ENCODE measurements at places on chromosomes 12 and 14.

DNA sequence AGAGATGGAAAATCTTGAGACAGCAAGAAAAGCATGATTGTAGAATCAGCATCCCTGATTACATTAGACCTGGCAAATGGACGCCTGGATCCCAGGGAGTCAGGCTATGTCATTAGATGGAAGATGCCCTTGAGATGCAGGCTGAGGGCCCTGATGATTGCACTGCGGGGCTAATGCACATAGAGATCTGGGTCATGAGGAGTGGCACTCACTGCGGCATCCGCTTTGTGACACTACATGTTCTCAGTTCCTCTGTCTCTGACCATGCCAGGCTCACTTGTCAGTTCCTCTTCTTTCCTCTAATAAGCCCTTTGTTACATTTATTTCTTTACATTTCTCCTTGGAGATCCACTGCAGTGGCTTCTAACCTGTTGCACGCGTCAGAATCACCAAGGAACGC lies 70.1 kb upstream of the GPATCH2L start:
- no peak for DNase-seq

DNA sequence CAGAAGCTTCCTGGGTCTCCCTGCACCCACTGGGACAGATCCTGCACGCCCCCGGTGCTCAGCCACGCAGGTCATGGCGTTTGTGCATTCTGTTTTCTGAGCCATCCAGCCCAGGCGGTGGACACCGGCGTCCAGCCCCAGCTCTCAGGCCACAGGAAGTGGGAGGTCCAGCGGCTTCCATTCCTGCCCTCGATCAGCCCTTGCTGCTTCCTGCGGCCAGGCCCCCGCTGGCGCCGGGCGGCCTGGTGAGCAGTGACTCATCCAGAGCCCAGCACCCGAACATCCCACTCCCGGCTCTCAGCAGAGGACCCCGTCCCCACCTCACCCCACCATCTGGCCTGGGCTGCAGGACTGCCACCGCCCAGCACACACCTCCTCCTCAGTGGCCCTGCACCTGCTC lies 18.0 kb upstream of the NUDT14 start:
- DNase-seq: no peak

GRCh38 chr14:61934385-61934784 lies 172.2 kb downstream of the SNAPC1 start:
- DNase-seq: no peak

DNA sequence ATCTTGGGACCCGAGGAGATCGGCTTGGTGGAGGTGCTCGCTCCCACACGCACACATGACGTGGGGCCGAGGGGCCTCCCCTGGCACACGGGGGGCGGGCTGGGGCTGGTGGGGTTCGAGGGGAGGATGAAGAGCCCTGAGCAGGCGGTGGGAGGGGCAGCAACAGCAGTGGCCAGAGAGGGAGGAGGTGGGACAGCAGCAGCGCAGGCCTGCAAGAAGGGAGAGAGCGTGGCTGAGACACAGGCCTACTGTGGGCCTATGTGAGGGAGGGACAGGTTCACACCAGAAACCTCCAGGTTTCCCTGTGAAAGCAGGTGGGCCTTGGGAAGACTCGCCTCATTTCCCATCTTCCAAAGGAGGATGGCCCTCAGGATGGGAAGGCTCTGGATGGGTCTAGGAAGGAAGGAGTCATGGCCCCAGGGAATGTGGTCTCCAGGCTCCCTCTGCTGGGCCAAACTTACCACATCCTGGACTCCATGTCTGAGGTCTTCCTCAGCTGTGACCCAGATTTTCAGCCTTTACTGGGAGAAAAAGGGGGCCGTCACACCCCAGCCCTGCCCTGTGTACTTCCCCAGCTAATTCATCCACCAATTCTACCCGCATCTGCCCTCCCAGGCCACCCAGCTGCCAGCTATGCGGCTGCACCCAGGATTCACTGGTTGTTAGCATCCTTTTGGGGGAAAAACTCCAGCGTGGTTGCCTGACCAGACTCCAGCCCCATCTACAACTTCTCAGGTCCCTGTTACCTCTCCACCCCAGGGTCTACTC lies 2.8 kb downstream of the PIANP start:
- peak; percentile 74 for DNase-seq

DNA sequence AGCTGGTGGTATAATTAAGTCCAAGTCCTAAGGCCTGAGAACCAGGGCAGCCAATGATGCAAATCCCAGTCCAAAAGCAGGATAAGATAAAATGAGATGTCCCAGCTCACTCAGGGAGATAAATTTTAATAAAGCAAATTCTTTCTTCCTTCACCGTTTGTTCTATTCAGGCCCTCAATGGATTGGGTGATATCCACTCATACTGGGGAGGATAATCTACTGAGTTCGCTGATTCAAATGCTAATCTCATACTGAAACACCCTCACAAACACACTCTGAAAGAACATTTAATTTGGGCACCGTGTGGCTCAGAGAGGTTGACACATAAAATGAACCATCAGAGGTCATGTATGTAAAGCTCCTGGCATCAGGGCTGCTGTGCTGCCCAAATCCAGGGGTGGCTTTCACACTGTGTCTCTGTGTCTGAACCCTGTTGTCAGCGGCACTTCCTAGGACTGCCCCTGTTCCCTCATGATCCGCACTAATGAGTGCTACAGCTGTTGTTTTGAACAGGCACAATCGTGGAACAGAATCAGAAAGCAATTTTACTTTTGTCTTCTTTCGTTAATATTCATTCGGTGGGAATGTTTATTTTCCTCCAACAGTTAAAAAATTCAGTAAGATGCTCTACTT lies 428.5 kb upstream of the FBXO33 start:
- no peak for DNase-seq

DNA sequence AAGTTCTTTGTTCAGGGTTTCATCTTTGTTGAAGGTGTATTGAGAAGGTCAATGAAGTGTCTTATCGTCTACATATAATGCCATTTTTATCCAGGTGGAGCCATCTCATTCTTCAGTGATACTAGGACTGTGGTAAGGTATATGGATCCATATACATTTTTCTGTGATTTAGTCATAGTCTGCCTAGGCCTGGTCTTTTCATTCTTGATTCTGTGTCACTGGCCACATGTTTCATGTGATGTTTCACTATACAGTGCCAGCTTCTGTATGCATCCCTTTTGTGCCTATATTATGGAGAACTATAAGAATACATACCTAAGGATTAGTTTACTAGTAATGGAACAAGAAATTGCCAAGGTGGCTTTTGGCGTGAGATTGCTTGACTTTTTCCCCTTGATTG lies 40.5 kb downstream of the VEZT start:
- DNase-seq: no peak

DNA sequence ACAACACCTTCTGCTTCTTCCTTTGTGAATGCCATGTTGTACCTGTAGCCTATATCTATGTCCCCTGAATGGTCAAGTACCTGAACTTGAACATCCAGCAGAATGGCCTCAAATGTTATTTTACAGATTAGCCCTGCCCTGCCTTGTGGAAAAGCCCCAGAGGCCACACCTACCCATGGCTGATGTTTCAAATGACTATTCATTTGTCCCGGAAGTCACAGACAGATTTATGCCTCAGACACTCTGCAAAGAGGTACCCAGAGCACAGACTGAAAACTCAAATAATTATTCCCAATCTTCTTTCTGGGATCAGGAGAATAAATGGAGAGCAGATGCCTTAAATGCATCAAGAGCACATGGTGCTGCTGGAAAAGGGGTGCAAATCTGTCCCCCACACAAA lies 13.0 kb upstream of the DPF3 start:
- DNase-seq: no peak

GRCh38 chr14:72652179-72652578 lies 241.7 kb downstream of the DPF3 start:
- peak; percentile 38 for DNase-seq

GRCh38 chr12:67434671-67435370 lies 165.7 kb downstream of the CAND1 start:
- DNase-seq: no peak

DNA sequence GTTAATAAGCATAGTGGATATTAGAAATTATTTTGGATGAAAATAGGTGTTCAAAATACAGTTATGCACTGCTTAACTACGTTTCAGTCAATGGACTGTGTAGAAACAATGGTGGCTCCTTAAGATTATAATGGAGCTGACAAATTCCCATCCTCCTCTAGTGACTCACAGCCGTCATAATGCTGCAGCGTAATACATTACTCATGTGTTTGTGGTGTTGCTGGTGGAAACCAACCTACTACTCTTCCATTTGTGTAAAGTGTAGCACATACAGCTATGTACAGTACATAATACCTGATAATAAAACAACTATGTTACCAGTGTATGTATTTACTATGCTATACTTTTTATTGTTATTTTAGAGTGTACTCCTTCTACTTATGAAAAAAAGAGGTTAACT lies 111.2 kb upstream of the TMCC3 start:
- no peak for DNase-seq

DNA sequence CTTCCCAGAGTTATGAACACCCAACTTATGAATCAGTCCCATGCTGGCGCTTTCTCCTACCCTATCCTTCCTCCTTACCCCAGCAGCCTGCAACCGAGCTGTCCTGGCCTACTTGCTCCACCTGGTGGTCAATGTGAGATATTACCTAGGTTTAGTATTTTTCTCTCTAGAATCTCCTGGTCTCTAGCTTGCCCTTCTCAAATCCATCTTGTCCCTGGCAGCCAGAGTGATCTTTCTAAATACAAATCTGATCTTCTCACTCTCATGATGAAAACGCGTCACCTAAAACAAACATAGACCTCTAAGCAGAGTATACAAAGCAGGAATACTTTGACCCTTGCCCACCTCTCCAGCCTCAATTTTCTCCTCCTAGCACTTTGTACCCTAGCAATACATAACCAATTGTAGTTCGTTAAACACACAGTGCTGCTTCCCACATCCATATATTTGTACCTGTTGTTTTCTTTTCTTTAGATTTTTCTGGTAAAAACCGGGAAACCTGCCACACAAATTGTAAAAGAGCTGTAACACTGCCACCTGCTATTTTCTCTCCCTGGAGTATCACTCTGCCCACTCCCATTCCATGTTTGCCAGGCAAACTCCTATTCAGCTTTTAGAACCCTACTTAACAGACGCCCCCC lies 20.0 kb upstream of the TCP11L2 start:
- DNase-seq: peak; percentile 52

DNA sequence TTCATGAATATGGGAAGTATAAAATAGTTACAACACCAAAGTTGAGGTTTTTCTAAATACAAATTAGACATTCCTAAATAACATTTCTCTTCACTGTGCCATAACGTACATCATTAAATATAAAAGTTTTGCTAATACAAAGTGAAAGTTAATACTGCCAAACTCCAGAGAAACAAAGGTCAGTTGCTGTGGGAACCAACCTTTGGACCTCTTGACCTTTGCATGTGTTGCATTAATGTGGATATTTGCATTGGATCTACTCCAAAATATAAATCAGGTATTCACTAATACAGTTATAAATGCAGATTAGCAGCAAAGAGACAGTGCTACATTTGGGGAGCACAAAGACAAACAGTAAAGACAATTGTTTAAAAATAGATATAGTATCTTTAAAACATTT lies 366.0 kb upstream of the USP15 start:
- DNase-seq: no peak

DNA sequence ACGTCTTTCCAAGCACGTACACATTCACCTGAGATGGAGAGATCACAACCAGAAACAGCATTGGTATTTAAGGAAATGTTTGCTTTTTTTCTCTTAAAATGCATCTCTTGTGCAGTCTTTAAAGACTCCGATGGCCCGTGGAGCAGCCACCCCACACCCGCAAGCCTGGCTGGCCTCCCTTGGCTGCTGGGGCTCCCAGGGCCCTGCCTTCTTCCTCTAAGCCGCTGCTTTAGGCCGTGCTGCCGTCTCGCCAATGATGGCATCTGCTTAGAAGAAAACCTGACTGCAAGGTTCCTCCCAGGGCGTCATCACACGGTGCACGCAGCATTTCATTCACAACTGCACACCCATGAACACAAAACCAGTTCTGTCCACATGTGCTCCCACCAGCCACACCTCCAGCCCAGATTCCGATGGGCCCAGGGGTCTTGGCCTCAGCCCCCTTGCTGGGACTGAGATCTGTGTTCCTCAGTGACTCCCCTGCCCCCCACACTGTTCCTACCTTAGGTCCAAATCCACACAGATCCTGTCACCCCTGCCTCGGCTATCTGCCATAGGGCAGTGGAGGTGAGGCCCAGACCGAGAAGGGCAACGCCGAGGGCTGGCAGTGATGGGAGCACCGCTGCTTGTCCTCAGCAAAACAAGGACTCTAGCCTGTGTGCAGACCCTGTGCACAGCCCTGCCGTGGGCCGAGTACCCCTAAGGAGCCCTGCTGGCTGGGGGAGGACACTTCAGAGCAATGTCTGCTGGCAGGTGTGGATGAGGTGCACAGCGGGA lies 4.4 kb downstream of the BTBD6 start:
- no peak for DNase-seq

GRCh38 chr12:72141381-72141780 lies 130.8 kb upstream of the TRHDE start:
- DNase-seq: no peak

GRCh38 chr12:40222247-40222646 lies 2.5 kb upstream of the LRRK2 start:
- no peak for DNase-seq

GRCh38 chr12:57181072-57181471 lies 33.7 kb upstream of the LRP1-AS start:
- DNase-seq: no peak

GRCh38 chr14:23520899-23521533 lies 30.5 kb downstream of the ZFHX2 start:
- no peak for DNase-seq

GRCh38 chr12:96085475-96085874 lies 50.1 kb upstream of the LTA4H start:
- no peak for DNase-seq
